ENCODE measurements at places on chromosomes 2 and 18.

- DNase-seq = no peak
Measured at GRCh38 chr2:21395366-21395765, 271.6 kb downstream of the TDRD15 start.

GRCh38 chr2:64036034-64036705 is 16.9 kb upstream of the VPS54 start:
- DNase-seq = no peak

- DNase-seq = no peak
Measured at GRCh38 chr2:144358979-144359541, 160.9 kb downstream of the ZEB2 start.

GRCh38 chr2:134081238-134081938 is 172.5 kb upstream of the MGAT5 start:
- DNase-seq = no peak

DNA sequence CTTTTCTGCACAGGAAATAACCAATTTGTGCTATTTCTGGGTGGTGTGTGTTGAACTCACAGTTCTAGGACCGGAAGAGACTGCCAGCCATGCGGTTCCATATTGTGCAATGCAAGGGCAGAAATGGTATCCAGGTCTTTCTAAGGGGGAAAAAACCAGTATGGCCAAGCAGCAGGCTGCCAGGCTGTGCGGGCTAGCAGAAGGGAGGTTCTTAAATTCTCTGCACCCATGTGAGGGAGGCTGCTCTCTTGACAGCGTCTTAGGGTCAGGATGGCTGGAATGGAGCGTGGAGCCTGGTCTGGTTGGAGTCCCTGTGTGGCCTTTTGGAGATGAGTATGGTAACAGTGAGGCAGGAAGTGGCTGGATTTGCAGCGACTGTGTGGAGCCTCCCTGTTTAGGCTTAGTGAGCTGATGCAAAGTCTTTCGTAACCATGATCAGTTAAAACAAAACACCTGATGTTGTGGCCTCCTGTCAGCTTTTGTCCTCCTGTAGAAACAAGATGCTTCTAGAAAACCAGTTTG is 52.6 kb downstream of the NCK2 start:
- no peak for DNase-seq

GRCh38 chr2:239177908-239178307 is 222.9 kb downstream of the HDAC4 start:
- DNase-seq = no peak

- DNase-seq = no peak
Measured at GRCh38 chr18:35811896-35812295, 160.6 kb upstream of the RMP24 start.

- DNase-seq = no peak
Measured at GRCh38 chr2:144943293-144943941, 423.5 kb upstream of the ZEB2 start.

DNA sequence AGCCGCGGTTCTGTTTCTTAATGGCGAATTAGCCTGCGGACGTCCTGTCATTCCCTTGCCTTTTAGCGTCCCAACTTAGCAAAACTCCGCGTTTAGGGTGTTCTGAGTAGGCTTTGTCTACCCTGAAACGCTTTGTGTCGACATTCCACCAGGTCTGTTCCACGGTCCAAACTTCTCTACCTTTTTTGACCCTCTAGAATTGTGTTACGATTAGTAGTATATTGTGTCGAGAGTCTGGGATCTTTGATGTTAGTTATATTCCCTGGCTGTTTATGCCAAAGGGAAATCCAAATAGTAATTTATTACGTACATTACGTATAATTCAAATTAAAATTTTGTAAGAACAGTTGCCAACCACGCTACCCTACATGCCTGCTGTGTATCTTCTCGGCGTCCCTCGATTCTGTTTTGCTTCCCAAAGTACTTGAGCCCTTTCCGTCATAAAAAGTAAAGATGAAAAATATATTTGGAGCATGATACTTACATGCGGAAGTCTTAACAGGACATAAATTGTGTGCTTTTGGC is 495 bp upstream of the TTC32 start:
- no peak for DNase-seq

DNA sequence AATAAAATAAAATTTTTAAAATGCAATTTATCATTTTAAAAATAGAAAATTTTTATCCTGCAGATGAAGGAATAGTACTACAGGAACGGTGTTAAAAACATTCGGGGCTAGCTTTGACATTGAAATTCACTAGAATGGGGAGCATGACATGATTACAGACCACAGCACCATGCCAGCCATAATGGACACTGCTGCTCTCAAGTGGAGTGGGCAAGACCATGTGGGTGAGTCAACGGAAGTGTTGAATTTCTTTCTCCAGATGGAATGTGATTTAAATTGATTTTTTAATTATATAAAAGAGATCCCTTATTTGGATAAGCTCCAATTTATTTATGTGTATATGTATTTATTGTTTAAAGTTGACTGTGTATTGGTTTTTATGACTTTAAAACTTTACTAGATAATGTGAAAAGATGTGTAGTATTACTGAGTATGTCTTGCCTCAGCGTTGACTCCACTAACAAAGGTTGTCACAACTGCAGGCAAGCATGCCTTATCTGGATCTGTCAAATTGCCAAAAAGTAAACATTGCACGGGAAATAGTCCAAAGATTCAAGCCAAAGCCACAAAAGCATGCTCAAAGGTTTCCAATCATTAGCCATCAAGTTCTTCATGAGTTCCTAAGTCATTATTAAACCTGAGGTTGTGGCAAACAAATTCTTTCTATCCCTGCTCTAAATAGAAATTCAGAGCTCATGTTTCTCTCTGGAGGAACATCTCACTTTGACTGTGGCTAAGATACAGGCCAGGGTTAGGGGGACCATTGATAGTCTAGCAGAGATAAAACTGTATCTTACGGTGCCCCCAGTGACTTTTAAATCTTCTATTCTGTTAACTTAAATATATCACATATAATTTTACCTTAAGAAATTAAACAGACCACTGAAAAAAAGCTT is 536.9 kb downstream of the TMX3 start:
- no peak for DNase-seq

DNA sequence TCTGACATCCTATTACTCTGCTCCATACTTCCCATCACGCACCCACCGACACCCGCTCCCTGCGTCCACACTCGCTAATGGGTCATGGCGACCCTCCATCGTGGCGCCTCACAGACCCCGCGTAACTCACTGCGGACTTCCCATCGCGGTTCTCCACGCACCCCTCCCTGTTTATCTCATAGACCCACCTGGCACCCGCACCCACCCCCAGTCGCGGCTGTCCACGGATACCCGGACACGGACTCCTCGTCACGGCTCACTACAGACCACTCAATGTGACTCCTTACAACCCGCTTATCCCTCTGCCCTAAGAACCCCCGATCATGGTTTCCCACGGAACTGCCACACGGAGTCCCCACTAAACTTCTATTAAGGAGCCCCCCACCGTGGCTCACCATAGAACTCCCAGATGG is 458 bp downstream of the CXXC1 start:
- no peak for DNase-seq

- DNase-seq = no peak
Measured at GRCh38 chr18:8455661-8456614, 153.3 kb upstream of the RAB12 start.

DNA sequence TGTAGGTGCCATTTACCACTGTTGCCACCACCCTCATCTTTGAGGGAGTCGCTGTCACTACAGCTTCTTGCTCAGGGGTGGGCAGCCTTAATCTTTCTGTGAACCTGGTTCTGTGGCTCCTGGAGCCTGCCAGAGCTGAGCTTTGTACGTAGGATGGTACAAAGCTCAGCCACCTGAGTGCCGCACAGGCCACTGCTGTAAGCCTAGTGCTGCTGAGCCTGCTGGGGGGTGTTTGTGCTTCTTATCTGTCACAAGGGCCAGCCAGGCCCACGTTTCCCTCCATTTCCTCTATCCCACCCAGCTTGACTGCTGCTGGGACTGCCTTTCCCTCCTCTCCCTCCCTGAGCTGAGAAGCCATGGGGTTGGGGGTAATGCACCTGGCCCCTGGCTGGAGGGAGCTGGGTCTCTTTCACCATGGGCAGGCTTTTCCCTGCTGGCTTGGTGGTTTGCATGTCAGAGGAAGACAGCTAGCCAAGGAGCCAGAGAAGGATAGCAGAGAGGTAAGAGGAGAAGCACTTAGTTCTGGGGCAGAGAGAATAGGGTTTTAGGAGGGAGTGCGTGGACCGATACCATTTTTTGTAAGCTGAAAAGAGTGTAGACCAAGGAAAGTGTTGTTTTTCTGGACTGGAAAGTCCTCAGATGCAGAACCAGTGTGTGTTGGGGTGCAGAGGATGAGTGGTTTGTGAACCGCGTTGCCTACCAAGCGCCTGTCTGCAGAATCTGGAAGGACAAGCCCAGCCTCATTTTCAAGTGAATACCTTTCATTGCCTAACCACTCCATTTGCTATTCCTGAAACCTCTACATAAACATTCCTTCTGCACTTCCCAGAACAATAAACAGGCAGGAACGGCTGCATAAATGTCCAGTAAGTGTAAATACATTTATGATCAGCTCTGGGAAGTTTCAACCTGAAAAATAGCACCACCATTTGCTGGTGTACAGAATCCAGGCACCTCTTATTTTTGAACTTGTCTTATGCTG is 45.1 kb upstream of the FHL2 start:
- no peak for DNase-seq

Data from stimulated activated CD8-positive, alpha-beta memory T cell treated with anti-CD3 and anti-CD28 coated beads, Interleukin-7, amount 100 ng/mL, for 1 hour (primary cell).